H1 (cell line): ENCODE measurements at places on chromosomes 12 and 14. TPM values are rescaled to one million over a fixed set of nuclear protein-coding genes. Genes with fewer than 3 reads are reported as not detected.

The RHOJ gene
- polyA plus RNA-seq, result 0.11 and 0.31 TPM in 2 replicates

The SLCO1A2 gene
- 2.9 and 6.7 TPM in 2 replicates for polyA plus RNA-seq

The GPRC5D gene
- 0.45 and 0.60 TPM in 2 replicates for polyA plus RNA-seq

The AJUBA gene
- polyA plus RNA-seq, result 33.1 and 38.8 TPM in 2 replicates

The KLRD1 gene
- polyA plus RNA-seq, result under 0.01 and 0.02 TPM in 2 replicates

The RAD9B gene
- 0.03 and 0.06 TPM in 2 replicates for polyA plus RNA-seq

The CEBPE gene
- polyA plus RNA-seq, result 0.05 and 0.06 TPM in 2 replicates

The PLBD1 gene
- polyA plus RNA-seq, result 4.0 and 6.3 TPM in 2 replicates

The DEGS2 gene
- polyA plus RNA-seq, result 0.60 and 0.82 TPM in 2 replicates
